Pons (tissue), 1 donor: ENCODE measurements at places on chromosomes 12 and 14.

DNA sequence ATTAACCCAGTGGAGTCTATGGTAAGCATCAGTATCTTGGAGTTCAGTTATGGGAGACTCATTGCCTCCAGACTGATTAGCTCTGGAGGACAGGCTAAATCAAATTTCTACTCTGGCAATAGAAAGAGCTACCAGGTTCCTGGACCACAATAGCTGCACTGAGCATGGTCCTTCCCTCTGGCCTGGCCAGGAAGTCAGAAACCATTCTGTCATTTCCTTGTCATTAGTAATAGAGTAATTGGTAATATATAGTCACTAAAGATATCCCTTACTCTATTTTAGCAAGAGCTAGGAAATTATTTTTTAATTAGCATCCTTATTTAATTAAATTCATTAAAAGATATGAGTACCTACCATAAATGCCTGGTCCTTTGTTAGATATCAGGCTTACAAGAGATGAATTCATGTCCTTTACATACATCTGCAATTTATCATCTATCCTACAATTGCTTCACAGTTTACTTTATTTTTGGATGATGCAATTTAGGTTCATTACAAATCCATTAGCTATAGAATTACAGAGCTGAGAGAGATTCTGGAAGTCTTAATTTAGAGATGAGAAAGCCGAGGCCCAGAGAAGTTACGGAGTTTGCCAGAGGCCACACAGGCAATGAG is 23.7 kb upstream of the TDRD9 start:
- no peak for DNase-seq

GRCh38 chr12:86931714-86932113 is 675.5 kb upstream of the MGAT4C start:
- DNase-seq: no peak

DNA sequence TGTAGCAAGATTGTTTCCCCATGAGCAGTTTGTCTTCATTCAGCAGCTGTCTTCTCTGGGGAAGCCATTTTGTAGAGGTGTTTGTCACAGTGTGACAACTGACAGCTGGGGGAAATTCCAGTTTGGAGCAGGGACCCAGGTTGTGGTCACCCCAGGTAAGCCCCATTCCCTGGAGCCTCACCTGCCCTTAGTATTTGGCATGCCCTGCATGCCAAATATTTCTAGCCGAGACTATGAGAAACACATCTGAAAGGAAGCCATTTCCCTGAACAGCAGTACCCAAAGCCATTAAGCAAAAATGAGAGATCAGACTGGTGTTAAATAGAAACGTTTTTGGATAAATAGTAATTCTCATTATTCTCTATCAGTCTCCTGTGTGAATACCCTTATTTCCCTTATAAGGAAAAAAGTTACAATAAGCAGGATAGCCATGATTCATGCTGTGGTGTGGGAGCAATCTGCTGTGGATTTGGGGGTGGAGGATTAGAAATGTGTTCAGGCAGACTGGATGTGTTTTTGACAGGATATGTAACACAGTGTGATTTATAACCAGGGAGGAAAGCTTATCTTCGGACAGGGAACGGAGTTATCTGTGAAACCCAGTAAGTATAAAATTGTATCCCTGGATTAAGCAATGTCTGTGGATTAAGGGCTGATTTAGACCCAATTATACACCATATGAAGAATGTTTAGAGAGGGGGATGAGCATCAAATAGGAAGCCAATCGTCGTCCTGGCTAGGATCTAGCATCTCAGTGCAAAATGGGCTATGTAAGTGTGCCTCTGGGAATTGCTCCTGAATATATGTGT is 68.9 kb downstream of the DAD1 start:
- DNase-seq: no peak

DNA sequence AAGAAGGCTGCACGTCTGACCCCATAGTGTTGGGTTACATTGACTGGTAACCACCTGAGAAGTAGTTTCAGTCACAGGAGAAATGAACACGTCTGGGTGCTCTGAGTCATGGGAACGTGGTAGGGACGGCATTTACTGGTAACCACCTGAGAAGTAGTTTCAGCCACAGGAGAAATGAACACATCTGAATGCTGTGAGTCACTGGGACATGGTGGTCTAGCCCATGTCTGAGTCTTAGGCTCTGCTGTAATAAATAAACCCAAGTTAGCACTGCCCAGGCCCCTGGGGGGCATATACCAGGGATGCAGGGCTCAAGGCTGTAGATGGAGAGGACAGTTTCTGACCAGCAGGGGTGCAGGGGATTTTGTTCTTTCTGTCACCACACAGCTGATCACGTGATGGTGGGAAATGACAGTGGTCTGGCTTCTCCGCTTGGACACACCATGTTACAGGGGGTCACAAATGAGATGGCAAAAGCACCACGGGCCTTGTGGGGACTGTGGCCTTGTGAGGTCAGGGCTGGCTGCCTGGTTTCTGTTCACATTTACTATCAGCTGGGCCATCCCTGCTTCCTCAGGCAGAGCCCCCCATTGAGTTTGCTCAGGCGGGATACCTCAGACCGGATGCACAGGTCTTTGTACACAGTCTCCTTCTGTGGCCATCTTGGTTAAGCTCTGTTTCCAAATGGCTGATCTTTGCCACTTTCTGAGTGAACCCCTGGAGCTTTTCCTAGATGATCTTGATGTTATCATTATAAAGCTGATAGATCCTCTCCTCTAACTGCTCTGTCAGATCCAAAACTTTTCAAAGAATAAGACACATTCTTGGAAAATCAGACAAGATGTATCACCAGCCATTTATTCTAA is 9.8 kb upstream of the C12orf42 start:
- no peak for DNase-seq

DNA sequence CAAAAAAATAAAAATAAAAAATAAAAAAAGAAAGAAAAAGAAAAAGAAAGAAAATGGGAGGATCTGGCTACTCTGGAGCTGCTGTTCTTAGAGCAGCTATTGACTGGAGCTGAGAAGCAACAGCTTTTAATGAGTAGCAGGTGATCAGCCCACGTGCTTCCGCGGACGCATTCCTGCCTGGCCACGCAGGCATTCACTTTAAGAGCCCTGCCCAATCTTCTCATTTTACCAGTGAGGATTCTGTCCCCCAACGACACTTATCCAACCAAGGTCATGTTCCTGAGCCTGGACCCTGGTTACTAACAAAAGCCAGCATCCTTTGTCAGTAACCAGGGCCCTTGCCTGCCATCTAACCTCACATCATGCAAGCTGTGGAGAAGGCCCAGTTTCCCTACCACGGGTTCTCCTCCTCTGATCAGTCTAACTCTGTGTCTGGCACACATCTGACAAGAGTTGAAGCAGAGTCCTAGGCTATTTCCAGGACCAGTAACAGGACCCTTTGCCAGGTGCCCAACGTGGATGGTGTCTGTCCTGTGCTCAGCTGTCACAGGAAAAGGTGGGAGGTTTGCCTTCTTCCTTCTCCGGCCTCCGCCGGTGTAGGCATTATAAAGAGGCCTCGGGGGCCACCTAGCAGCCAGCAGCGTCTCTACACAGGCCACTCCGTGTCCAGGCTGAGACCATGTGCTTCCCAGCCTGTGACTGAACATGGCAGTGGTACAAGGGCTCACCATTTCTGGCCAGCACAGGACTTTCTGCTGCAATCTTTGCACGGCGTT is 60.9 kb upstream of the GPATCH2L start:
- DNase-seq: peak; percentile 60

- no peak for DNase-seq
Observed at GRCh38 chr14:99272899-99273765, 1.1 kb upstream of the BCL11B start.

DNA sequence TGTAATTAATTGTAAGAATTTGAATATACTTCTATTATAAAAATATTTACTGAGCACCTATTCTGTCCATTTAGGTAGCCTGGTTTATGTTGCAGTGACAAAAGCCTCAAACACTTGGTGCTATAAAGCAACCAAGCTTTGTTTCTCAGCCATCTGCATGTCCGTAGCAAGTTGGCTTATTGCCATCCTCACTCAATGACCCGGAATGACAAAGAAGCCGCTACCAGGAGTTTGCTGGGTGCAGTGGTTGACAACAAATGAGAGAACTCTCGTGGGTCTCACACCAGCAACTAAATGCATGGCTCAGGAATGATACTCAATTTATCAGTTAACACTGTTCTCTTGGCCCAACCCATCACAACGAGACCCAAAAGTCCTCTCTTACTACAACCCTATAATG is 553.1 kb downstream of the DIO2 start:
- peak; percentile 38 for DNase-seq

DNA sequence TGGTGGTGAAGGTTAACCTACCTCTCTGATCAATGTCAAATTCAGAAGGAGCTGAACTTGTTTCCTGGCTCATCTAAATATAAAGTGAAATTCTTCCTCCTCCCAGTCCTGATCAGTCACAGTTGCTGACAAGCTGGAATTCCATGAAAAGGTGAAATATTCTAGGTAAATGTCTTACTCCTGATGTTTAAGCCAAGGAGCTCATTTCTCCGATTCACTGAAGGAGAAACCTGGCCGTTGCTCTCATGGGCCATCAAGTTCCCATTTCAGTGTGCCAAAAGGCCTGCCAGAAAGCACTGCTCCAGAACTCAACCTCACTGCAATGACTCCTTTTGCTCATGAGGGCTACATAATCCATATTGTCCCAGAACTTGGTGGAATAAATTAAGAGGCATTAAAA is 707.5 kb downstream of the GALC start:
- no peak for DNase-seq

DNA sequence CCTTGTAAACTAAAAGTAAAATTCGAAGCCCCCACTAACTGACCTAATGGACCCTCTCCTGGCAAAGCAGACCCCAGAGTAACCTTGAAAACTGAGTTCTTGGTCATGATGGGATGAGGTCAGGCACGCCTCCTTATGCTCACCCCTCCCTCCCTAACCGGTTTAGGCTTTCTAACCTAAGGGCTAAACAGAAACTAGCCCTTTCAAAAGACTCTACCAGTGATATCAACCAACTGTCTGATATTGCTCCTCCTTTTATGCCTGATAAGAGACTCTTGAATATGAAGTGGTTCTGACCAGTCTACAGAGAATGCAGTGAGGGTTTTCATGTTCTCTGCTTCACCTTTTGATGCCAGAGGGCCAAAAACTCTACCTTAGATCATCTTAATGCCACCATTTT is 4.8 kb upstream of the LPCAT3 start:
- no peak for DNase-seq

GRCh38 chr12:46556105-46556559 is 183.6 kb upstream of the SLC38A2 start:
- no peak for DNase-seq

DNA sequence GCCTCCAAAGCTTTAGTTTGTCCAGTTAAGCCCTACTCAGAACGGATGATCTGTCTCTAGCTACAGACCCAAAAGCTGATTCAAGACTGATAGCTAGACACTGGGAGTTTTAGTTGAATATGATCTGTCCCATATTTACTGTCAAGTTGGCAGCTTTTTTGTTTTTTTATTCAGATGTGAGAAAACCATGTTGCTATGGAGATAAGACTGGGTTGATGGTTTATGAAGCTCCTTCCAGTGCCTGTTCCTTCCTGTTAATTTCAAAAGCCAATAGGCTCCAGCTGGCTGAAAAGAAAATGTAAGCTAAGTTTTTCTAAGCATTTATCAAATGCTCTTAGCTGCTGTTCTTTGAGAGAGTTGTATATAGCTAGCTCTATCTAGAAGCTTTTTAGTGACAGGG is 4.7 kb downstream of the DYNLL1 start:
- no peak for DNase-seq

- DNase-seq: peak; percentile 55
Observed at GRCh38 chr12:53047221-53048032, 2.4 kb upstream of the TNS2 start.

- DNase-seq: no peak
Observed at GRCh38 chr14:45972416-45972815, 679.2 kb downstream of the RPL10L start.

DNA sequence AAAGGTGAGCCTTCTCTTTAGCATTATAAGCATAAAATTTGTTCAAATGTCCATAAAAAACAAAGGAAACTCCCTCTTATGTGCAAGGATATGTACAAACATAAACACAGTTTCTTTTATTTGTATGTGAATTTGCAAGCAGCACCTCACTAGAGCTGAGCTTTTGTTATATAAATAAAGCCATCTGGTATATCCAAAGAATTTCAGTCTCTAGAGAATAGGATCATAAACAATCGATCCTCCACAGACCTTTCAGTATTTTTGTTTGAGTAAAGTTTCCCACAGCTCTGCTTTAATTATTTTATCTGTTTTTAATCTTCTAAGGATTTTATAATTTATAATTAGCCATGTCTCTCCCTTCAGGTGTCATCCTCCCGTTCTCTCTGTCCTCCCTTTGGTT is 89.2 kb downstream of the OTOGL start:
- no peak for DNase-seq
